ENCODE measurements at places on chromosomes 2 and 18. TPM values are rescaled to one million over a fixed set of nuclear protein-coding genes. Genes with fewer than 3 reads are reported as not detected.

- H3K36me3 ChIP-seq, result no peaks in the 10 kb centered on the region
- H3K4me1 ChIP-seq, result no peaks in the 10 kb centered on the region
- no peak for DNase-seq
- H3K4me3 ChIP-seq, result no peak overlapping the region
These were observed 363.6 kb downstream of the ZNF521 start for GRCh38 chr18:24988253-24988840.

- H3K27ac ChIP-seq, result no peak overlapping the region
- H3K27me3 ChIP-seq, result peaks cover 21% of the 10 kb centered on the region
- DNase-seq, result no peak
- H3K4me1 ChIP-seq, result no peaks in the 10 kb centered on the region
- H3K4me3 ChIP-seq, result no peak overlapping the region
These were observed 211.4 kb downstream of the ZBTB7C start for GRCh38 chr18:48197819-48198218.

DNA sequence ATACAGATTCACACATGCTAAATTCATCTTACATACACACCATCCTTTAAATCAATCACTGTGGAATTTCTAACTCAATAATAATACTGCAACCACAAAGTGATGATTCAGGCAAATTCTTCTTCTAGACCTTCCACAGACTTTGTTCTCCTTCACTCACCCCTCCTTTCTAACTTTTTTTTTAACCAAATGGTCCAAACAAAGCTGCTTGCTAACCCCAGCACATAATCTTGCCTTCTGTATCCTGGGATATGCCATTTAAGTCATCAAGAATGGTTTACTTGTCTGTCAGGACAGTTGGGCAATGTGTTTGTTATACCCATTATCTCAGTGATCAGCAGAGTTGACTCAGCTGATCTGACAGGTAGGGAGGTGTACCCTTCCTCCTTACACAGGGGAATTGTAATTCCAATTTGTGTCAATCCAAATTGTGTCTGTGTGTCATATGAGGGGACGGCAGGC, 10.0 kb downstream of the SLC40A1 start:
- H3K4me1 ChIP-seq, result peaks cover 4% of the 10 kb centered on the region
- H3K36me3 ChIP-seq, result no peaks in the 10 kb centered on the region
- no peaks in the 10 kb centered on the region for H3K27me3 ChIP-seq

DNA sequence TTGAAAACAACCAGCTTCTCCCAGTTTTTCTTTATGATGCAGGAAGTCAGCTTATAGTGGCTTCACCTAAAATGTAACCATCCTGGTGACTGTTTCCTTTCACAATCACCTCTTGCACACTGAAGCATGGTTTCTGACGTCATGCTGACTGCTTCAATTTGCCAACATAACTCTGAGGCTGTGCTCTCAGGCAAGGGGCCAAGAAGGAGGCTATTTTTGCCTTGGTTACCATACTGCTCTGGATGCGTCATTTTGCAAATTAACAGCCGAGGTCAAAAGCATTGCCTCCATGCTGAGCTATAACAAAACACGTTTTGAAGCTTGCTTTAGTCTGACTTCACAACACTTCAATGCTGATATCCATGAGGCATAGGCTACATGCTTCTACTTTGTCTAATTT, 397.8 kb downstream of the METTL4 start:
- H3K27me3 ChIP-seq, result peaks cover 36% of the 10 kb centered on the region
- H3K4me3 ChIP-seq, result no peak overlapping the region
- DNase-seq, result peak; percentile 11
- no peaks in the 10 kb centered on the region for H3K36me3 ChIP-seq
- no peak overlapping the region for H3K27ac ChIP-seq

GRCh38 chr2:22807872-22808271, 577.1 kb upstream of the KLHL29 start:
- no peaks in the 10 kb centered on the region for H3K27me3 ChIP-seq
- H3K27ac ChIP-seq, result no peak overlapping the region
- no peak for DNase-seq
- H3K4me1 ChIP-seq, result no peaks in the 10 kb centered on the region
- H3K4me3 ChIP-seq, result no peak overlapping the region

DNA sequence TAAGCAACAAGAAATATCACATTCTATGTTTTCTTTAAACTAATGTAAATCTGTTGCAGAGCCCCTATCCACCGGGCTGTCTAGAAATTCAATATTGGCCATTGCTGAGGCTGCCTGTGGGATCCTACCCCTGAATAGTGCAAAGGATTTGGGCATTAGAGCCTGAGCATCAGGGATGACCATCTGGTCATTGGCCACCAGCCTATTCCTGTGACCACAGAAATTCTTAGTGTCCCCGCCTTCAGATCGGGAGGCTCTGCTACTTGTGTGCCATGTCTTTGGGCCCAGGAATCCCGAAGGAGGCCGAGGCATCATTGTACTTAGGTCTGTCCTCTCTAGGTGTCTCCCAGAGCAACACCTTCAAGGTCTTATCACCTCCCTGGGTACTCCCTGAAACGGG, 73.8 kb downstream of the HRH4 start:
- peaks cover 12% of the 10 kb centered on the region for H3K27me3 ChIP-seq
- peaks cover 7% of the 10 kb centered on the region for H3K4me1 ChIP-seq
- H3K36me3 ChIP-seq, result no peaks in the 10 kb centered on the region
- H3K4me3 ChIP-seq, result no peak overlapping the region
- no peak overlapping the region for H3K27ac ChIP-seq
- DNase-seq, result no peak

DNA sequence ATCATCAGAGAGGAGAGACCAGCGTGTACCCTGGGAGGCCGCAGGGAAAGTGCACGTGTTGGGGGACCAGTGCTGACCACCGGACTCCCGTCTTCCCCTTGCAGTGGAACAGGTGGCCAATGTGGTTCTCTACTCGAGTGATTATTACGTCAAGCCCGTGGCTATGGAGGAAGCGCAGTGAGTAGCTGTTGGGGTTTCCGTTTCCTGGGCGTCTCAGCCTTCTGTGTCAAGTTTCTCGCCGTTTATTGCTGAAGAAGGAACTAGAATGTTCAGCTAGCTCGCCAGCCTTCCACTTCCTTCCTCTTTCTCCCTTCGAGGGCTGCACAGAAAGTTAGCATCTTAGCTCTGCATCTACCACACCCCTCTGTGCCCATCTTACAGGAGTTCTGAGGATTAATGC, 22.8 kb upstream of the DGKD start:
- no peak overlapping the region for H3K4me3 ChIP-seq
- peak; percentile 45 for DNase-seq
- H3K36me3 ChIP-seq, result no peaks in the 10 kb centered on the region

- H3K4me1 ChIP-seq, result peaks cover 17% of the 10 kb centered on the region
- no peaks in the 10 kb centered on the region for H3K36me3 ChIP-seq
- H3K27ac ChIP-seq, result no peak overlapping the region
- no peak for DNase-seq
- H3K4me3 ChIP-seq, result no peak overlapping the region
- no peaks in the 10 kb centered on the region for H3K27me3 ChIP-seq
These were observed 400.7 kb upstream of the TNP1 start for GRCh38 chr2:217260441-217261115.

DNA sequence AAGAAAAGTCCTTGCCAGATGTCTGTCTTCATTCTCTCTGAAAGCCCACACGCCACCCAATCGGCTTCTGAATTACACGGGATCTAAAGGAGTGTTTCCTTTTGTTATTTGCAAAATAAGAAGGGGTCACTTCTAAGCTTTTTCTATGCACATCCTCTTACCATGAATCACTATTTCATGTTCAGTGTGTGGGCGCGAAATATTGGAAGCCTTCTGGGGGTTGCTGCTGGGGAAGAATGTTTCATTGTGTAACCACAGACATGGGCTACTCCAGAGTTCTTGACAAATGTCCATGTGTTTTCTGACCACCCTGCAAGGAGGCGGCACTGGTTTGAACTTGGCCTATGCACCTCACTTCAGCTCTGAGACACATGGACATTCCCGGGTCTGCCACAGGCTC, 133.6 kb upstream of the APCDD1 start:
- no peak overlapping the region for H3K27ac ChIP-seq
- no peak overlapping the region for H3K4me3 ChIP-seq
- peaks cover 6% of the 10 kb centered on the region for H3K4me1 ChIP-seq

DNA sequence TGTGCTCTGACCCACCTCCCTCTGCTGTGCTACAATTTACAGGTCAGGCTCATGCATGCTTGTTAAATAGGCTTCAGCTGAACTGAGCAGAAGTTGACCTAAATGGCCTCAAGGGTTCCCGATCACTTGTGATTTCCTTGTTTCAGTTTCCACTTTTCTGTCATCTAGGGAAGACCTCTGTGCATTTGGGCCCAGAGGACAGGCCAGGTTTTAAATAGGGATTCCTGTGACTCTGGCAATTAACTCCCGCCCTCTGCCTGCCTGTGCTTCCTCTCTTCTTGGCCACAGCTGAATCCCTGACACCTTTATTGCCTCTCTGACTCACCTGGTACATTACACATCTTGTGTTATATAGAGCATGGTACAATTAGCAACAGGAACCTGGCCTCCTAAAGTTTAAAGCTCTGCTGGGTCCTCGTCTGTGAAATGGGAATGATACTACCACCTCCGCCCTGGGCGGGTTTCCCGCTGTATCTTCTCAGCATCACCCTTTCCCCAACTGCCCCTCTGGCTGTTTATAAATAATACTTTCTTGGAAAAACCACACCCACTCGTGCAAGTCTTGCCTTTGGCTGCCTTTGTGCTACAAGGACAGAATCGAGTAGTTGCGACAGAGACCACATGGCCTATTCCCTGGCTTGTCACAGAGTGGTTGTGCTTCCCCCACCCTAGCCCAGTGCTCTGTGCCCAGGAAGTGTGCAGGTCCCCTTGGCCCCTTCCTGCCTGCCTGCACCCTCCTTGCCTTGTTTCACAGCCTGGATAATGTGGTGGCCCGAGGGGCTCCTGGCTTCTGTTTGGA, 7.9 kb downstream of the CABLES1 start:
- no peak overlapping the region for H3K4me3 ChIP-seq
- peaks cover 15% of the 10 kb centered on the region for H3K4me1 ChIP-seq
- H3K27me3 ChIP-seq, result no peaks in the 10 kb centered on the region
- no peak overlapping the region for H3K27ac ChIP-seq
- no peaks in the 10 kb centered on the region for H3K36me3 ChIP-seq

DNA sequence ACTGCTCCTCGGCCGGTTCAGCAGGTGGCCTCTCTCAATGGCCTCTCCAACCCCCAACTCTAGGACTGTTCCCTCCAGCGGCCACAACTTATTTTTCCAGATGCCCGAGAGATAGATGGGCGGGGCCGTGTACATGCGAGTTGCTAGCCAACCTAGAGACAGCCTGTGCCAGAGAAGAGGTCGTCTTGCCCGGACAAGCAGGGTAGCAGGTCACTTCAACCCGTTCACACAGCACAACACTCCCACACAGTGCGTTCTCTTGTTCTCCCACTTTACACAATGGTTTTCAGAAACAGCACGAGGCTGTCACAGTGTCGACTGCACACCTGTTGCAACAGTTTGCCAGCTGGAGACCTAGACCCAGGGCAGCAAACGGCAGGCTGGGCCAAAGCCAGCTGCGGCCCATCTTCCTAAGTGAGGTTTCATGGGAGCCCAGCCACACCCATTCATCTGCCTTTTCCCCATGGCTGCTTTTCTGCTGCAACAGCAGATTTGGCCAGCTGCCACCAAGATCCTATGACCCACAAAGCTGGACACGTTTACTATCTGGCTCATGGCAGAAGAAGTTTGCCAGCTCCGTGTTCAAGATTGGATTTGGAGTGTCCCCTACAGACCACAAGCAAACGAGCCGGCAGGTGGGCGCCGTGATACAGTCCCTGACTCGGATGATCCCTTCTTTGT, 7.3 kb upstream of the PRLH start:
- no peaks in the 10 kb centered on the region for H3K36me3 ChIP-seq
- DNase-seq, result no peak
- no peak overlapping the region for H3K4me3 ChIP-seq
- H3K27ac ChIP-seq, result no peak overlapping the region
- H3K27me3 ChIP-seq, result peaks cover 35% of the 10 kb centered on the region
- no peaks in the 10 kb centered on the region for H3K4me1 ChIP-seq

GRCh38 chr2:112572005-112572404, 12.4 kb upstream of the CHCHD5 start:
- H3K4me3 ChIP-seq, result no peak overlapping the region
- H3K27me3 ChIP-seq, result no peaks in the 10 kb centered on the region
- H3K4me1 ChIP-seq, result peaks cover 15% of the 10 kb centered on the region

DNA sequence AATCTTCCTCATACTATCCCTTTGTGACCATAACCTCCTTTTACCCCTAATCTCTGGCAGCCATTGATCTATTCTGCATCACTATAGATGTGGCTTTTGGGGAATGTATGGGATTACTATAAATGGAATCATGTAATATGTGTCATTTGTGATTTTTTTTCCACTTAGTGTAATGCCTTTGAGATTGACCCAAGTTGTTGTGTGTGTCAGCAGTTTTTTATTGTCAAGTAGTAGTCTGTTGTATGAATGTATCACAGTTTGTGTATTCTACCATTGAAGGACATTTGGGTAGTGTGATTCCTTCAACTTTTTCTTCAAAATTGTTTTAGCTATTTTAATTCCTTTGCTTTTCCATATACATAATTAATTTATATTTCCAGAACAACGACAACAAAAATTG, 18.6 kb downstream of the VRK2 start:
- no peak for DNase-seq
- H3K36me3 ChIP-seq, result no peaks in the 10 kb centered on the region
- H3K27me3 ChIP-seq, result no peaks in the 10 kb centered on the region
- H3K4me1 ChIP-seq, result no peaks in the 10 kb centered on the region

- no peak overlapping the region for H3K27ac ChIP-seq
- no peak for DNase-seq
- no peaks in the 10 kb centered on the region for H3K27me3 ChIP-seq
- no peak overlapping the region for H3K4me3 ChIP-seq
- no peaks in the 10 kb centered on the region for H3K36me3 ChIP-seq
These were observed 880.6 kb upstream of the ID2 start for GRCh38 chr2:7801212-7801611.

DNA sequence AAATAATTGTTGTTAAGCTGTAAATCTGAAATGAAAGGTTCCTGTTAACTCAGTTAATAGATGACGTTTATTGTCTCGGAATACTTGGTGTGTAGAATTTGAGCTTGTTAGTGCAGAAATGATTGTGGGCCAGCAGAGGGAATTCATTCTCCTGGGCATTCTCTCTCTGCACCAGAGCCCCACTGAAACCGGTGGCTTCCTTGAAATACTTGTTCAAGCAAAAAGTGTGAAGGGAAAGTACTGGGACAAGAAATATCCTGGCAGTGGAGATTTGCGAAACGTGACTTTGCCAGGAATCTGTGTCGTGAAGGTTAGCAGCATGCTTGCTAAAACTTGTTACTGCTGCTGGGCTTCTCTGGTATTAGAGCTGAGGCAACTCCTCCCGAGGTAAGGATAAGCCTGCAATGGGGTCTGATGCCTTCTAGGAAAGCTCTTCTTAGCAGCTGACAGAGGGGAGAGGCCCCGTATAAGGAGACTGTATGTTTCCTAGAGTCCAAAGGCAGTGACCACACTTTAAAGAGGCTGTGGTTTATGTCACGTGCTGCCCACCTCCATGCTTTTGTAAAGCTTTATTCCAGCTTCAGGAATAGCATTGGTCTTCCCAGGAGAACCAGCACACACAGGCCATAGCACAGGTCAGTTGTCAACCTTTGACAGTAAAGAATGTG, 2.0 kb downstream of the ITGA6 start:
- H3K27ac ChIP-seq, result no peak overlapping the region
- peaks cover 17% of the 10 kb centered on the region for H3K4me1 ChIP-seq
- no peaks in the 10 kb centered on the region for H3K36me3 ChIP-seq
- H3K27me3 ChIP-seq, result peaks cover 12% of the 10 kb centered on the region
- DNase-seq, result no peak

Gene SEC11C
- 300 TPM for total RNA-seq

Gene DOK6
- 17.0 TPM for total RNA-seq

Gene FNDC4
- total RNA-seq, result 1.3 TPM

Gene ANAPC1
- 107 TPM for total RNA-seq

Gene RAB6C
- not detected for total RNA-seq

Gene CROCC2
- not detected for total RNA-seq

Gene CHRNG
- total RNA-seq, result not detected

Gene ACMSD
- not detected for total RNA-seq

Gene SLC9A2
- total RNA-seq, result not detected

Gene CD302
- total RNA-seq, result 0.24 TPM

Gene ASIC4
- 0.45 TPM for total RNA-seq

Gene ITGA4
- total RNA-seq, result 7.0 TPM

Gene TCF23
- total RNA-seq, result not detected

Gene C1GALT1C1L
- 0.41 TPM for total RNA-seq

All from A673 (cell line).